ENCODE measurements at places on chromosomes 7 and 10.
A peak's percentile ranks its signal among the peaks of the same experiment; 100 is the strongest.

- no peak for DNase-seq
These were observed 417.0 kb downstream of the CALN1 start for GRCh38 chr7:71995111-71995510.

DNA sequence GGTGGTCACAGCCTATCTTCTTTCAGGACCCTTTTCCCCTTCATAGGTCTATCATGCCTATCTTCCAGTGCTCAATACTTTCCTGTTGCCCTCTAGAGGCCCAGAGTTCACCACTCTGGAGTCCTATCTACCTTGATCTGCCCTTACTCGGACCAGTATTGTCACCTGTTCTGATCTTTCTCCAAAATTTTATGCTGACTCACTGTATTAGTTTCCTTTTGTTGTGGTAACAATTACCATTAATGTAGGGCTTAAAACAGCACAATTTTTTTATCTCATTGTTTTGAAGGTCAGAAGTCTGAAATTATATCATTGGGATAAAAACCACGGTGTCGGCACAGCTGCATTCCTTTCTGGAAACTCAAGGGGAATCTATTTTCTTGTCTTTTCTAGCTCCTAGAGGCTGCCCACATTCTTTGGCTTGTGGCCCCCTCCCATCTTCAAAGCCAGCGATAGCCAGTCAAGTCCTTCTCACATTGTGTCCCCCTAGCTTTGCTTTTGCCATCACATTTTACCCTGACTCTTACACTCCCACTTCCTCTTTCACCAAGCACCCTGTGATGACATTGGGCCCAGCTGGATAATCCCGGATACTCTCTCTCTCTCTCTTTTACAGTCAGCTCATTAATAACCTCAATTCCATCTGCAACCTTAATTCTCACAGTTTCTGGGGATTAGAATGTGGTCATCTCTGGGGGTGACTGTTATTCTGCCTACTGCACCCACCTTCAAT is 54.6 kb downstream of the TFAM start:
- no peak for DNase-seq

DNA sequence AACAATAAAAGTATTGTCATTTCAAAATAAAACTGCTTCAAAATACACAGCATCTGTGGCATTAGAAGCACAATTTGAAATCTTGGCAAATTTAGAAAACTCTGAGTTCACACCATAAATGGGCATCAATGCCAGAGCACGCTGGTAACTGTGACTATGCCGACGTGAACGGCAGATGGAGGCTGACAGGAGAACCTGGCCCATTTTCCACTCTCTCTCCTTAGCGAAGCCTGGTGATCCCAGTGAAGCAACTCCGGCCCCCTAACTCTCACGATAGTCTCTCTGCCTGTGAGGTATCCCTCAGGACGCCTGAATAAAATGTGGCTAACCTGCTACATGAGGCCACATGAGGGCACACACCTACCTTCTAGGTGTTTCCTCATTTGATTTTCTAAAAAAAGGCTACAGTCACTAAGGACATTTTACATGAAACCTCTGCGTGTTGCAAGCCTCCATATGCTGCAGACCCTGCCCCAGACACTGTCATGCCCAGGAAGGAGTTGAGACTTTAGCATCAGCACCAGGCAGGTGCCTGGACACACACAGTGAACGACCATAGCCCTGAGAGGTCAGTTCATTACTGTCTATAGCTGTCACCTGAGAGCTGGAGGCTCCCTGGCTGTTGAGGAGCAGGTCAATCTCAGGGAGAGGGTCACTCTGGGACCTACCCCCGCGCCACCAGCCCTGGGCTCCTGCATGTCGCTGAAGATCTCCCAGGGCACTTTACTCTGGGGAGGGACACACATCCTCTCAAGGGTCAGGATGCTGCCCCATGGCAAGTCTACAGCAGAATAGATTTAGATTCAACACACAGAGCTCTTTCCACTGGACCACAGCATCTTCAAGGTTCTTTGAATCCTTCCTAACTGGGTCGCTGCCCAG is 62.9 kb upstream of the CAMK2B start:
- DNase-seq, result no peak

- DNase-seq, result no peak
These were observed 59.7 kb downstream of the AUTS2 start for GRCh38 chr7:69657985-69658384.

- DNase-seq, result no peak
These were observed 14.6 kb downstream of the PCGF6 start for GRCh38 chr10:103336370-103336769.

- DNase-seq, result no peak
These were observed 154.3 kb downstream of the PPP1R3A start for GRCh38 chr7:113764401-113765035.

DNA sequence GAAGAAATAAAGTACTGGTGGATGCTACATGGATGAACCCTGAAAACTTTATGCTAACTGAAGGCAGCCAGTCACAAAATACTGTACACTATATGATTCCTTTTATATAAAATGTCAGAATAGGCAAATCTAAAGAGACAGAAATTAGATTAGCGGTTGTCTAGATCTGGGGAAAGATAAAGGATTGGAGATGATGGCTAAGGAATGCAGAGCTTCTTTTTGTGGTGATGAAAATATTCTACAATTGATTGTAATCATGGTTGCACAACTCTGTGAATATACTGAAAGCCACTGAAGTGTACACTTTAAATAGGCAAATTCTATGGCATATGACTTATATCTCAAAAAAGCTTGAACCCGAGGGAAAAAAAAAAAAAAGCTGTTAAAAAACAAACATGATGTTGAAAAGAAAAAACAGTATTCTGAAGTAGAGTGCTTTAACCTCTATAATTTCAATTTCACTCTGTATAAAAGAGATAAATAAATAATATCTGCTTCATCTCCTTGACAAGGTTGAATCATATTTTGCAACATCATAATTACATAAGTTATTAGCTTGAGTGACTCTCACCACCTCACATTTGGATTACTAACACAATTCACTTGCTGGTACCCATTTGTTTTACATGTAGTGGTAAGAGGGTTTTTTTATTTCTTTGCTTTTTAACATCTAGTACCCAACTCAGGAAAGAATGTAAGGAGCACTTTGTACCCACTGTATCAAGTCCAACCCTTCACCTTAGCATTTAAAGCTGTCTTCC is 2.8 kb upstream of the GNAI1 start:
- DNase-seq, result no peak

DNA sequence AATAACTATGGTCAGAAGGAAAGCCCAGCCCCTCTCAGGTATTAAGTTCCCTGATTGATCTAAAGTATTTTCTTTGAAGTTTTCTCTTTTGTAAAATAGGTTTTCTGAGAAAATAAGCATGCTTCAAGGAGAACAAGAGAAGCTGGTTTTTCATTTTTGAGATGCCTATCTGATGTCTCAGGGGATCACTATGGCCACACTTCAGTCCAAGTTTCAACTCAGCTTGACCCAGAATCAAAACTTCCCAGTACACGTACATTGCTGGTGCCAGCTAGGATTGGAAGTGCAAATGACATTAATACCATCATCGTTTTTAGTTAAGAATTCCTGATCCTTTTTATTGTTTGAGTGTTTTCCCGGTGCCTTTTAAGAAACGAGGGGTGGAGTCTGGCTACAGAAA is 7.2 kb downstream of the ITIH5 start:
- no peak for DNase-seq

- no peak for DNase-seq
These were observed 658.2 kb downstream of the PARD3 start for GRCh38 chr10:34156781-34157425.

- DNase-seq, result no peak
These were observed 36.0 kb upstream of the KCNMA1 start for GRCh38 chr10:77673515-77674140.

GRCh38 chr7:155988416-155988815 is 176.2 kb upstream of the SHH start:
- DNase-seq, result no peak

- DNase-seq, result peak; percentile 79
These were observed 237.2 kb downstream of the TCF7L2 start for GRCh38 chr10:113187063-113187777.

DNA sequence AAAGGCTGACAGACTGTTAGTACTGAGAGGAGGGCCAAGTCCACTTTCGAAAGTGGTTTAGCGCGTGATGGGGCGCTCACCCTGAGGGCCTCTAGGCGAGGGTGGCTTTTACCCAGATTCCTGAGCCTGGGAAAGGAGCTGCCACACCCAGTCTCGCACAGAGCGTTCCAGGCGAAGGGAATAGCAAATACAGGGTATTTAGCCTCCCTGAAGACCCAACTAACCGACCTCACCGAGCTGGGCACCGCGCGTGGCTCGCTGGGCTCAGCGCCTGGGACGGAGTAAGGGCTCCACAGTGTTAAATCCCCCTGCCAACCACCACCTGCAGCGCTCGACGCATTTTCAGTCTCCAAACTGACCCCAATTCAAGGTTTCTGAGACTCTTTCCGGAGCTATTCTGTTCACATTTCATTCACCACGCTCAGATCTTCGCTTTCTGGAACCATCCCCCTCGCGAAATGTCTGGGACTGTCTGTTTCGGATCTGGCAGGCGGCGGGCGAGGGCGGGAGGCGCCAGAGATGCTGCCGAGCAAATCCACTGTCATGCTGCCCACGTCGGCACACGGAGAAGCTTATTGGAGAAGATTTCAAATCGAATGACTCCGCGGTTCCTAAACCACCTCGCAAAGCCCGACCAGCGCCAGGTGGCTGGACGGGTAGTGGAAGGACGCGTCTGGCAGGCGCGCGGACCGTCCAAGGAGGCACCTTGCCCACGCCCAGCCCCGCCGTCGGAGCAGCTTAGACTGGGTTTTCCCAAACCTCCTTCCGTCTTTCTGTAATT is 1.4 kb upstream of the OSBPL3 start:
- peak; percentile 70 for DNase-seq

DNA sequence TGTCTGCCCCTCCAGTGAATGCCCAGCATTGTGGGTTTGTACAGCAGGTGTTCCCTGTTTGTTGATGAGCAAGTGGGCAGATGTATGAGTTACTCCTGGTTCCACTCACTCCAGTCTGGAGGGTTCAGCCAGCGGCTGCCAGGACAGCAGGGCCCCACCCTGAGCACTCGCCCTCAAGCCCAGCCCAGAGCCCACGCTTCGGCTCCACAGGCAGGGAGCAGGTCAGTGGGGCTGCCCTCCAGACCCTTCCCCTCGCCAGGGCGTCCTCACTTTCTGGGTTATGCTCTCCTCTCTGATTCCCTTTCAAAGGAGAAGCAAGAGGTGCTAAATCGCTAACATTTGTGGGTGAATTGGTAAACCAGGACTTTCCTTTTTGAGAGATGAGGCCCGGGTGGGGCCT is 4.8 kb upstream of the VIPR2 start:
- no peak for DNase-seq

DNA sequence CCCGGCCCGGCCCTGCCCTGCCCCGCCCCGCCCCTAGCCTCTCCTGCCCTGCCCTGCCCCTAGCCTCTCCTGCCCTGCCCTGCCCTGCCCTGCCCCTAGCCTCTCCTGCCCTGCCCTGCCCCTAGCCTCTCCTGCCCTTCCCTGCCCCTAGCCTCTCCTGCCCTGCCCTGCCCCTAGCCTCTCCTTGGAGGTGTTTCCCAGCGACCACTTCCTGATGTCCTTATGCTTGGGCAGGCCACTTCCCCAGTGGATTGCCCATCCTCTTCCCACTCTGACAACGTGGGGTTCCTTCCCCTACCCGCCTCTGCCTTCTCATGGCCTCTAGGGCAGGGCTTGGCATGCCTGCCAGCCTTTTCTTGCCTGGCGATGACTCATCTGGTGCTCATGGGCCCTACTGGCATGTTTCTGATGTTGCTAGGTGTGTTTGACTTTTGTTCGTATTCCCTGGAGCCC is 21.2 kb downstream of the PRXL2A start:
- no peak for DNase-seq

DNA sequence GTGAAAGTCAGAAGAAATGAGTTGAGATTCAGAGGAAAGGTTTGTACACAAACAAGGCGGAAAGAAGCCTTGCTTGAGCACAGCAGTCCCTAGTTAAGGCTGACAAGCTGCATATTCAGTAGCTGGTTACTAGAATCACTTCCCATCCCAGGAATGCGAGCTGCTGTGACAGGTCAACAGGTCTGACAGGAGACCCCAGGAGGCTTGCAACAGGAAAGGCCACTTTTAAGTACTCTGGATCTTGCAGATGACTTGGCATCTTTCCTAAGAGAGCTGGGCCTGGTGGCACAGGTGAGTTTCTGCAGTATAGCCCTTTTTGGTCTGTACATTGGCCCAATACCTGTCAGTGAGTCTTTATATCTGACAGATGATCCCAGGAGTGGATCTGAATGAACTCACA is 35.7 kb upstream of the UNC5B start:
- DNase-seq, result no peak

DNA sequence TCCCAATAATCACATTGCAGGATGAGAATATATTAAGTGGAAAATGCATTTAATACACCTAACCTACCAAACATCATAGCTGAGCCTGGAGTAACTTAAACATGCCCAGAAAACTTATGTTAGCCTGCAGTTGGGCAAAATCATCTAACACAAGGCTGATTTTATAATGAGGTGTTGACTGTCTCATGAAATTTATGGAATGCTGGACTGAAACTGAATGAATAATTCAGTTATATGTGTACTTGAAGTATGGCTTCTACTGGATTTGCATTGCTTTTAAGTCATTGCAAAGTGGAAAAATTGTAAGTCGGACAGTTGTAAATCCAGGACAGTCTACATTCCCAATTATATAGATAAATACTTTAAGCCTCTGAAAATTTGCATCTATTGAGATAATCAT is 5.4 kb downstream of the SFTPA1 start:
- DNase-seq, result no peak

DNA sequence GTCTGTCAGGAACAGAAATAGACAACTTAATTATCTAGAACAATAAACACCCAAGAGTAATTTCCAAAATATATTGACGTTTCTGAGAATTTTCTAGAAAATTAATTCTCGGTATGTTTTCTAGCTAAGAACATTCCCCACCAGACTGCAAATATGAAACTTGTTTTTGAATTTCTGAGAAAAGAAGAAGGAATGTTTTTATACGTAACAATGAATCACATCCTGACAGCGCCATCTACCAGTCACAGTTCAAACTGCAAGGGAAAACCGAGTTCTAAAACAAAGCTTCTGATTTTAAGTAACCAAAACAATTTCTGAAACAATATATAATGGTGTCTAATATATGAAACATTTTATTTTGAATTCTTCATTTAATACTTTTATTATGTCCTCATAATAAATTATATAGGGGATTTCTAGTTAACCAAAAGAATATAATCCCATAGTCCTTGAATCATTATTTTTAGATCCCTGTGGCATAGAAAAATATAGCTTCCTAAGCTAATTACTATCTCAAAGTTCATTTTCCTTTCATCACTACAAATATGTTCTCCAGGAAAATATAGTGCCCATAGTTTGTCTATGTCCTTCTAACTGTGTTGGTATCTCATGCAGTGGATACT is 34.5 kb upstream of the MEOX2 start:
- peak; percentile 23 for DNase-seq

Measured in left cardiac atrium (tissue), 4 donors.